ENCODE measurements at places on chromosomes 16 and 17. TPM values are rescaled to one million over a fixed set of nuclear protein-coding genes. Genes with fewer than 3 reads are reported as not detected.

ZPBP2 gene
- not detected for polyA plus RNA-seq

SAMD14 gene
- 0.67 TPM for polyA plus RNA-seq

MMP25 gene
- polyA plus RNA-seq: 3.4 TPM

RDM1 gene
- 4.5 TPM for polyA plus RNA-seq

CCL1 gene
- polyA plus RNA-seq: not detected

KRT9 gene
- polyA plus RNA-seq: 0.15 TPM

ARHGAP23 gene
- 8.4 TPM for polyA plus RNA-seq

DBNDD1 gene
- polyA plus RNA-seq: 8.3 TPM

ITGAL gene
- 2.8 TPM for polyA plus RNA-seq

DNA sequence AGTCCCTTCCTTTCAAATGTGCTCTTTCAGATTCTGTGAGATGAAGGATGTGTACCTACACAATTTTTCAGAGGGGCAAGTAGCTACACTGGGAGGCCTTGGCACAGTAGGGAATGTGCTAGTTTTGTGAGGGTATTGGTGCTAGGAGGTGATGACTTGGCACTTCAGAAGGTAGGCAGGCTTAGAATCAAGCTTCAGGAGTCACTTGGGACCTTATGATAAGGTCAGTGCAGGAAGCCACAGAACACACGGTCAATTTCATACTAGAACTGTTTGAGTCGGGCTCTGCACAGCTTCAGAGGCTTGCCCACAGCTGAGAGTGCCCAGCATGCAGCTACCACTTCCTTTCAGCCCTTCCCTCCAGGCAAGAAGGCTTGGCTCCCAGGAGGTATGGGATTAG lies 6.1 kb downstream of the CMTM1 start:
- no peak overlapping the region for H3K4me3 ChIP-seq
- peaks cover 12% of the 10 kb centered on the region for H3K4me1 ChIP-seq
- no peak overlapping the region for H3K27ac ChIP-seq
- no peak for DNase-seq

GRCh38 chr16:78396046-78396445 lies 296.6 kb downstream of the WWOX start:
- DNase-seq: no peak
- H3K27ac ChIP-seq: no peak overlapping the region
- H3K4me1 ChIP-seq: no peaks in the 10 kb centered on the region
- no peaks in the 10 kb centered on the region for H3K27me3 ChIP-seq
- H3K4me3 ChIP-seq: no peak overlapping the region

- no peak overlapping the region for H3K4me3 ChIP-seq
- H3K36me3 ChIP-seq: no peaks in the 10 kb centered on the region
- no peak overlapping the region for H3K27ac ChIP-seq
- H3K27me3 ChIP-seq: peaks cover 21% of the 10 kb centered on the region
Measured at GRCh38 chr17:77771145-77771544, 187.4 kb upstream of the TNRC6C start.

DNA sequence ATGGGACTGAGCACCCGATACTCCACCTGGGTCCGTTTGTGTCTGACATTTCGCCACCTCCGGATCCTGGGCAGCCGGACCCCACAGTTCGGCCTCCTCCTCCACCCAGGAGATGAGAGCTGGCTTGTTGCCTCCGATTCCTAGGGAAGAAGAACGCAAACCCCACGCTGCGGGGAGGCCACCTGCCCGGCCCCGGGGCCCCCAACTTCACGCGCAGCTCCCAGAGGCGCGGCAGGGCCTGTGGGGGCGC lies 542 bp downstream of the ZNF764 start:
- DNase-seq: peak; percentile 67
- H3K4me3 ChIP-seq: peak overlapping the region; percentile 73
- peaks cover 47% of the 10 kb centered on the region for H3K4me1 ChIP-seq
- no peaks in the 10 kb centered on the region for H3K27me3 ChIP-seq

DNA sequence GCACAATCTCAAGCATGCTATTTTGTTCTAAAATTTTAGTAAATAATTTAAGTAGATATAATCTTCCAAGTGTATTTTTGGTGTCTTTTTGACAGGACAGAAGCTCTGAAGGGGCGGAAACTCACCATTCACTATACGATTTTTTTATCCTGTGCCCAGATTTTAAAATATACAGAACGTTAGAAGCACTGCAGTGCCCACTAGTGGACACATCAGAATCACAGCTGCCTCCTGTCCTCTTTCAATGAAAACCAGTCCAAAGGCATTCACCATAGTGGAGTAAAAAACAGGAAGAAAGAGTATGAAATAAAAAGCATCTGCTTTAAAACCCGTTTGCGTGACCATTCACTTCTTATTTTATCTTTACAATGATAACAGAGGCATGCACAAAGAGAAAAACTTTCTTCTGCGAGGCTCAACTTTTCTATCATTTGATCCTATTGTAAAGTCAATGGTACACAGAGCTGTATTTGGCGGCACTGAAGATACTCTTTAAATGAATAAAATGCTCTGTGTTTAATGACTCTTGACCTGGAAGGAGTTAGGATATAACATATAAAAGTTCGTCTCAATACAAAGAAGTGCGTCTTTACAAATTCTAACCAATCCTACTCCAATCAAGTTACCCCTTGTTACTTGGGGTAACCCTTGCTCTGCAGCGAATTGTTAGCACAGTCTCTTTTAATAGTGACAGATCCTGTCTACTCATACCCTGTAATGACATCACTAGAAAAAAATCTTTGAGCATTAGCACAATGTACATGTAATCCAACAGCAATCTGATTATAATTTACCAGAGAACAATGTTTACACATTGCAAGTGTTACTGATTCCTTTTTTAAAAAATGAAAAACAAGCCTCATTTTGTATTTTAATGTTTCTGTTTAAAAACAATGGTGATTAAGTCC lies 339.8 kb upstream of the PSMD7 start:
- no peak overlapping the region for H3K27ac ChIP-seq
- no peaks in the 10 kb centered on the region for H3K27me3 ChIP-seq
- H3K4me1 ChIP-seq: no peaks in the 10 kb centered on the region

- peaks cover 3% of the 10 kb centered on the region for H3K36me3 ChIP-seq
- H3K27me3 ChIP-seq: no peaks in the 10 kb centered on the region
- H3K27ac ChIP-seq: no peak overlapping the region
Measured at GRCh38 chr16:29915590-29916247, 10.3 kb downstream of the KCTD13 start.

- no peak overlapping the region for H3K4me3 ChIP-seq
- H3K27me3 ChIP-seq: no peaks in the 10 kb centered on the region
- peaks cover 2% of the 10 kb centered on the region for H3K4me1 ChIP-seq
- peak overlapping the region; percentile 5 for H3K27ac ChIP-seq
- peak; percentile 51 for DNase-seq
- H3K36me3 ChIP-seq: peaks cover under 1% of the 10 kb centered on the region
Measured at GRCh38 chr16:46974352-46974751, 878 bp upstream of the DNAJA2 start.

- no peaks in the 10 kb centered on the region for H3K4me1 ChIP-seq
- no peak overlapping the region for H3K4me3 ChIP-seq
- H3K36me3 ChIP-seq: peaks cover 9% of the 10 kb centered on the region
- peak overlapping the region; percentile 39 for H3K27ac ChIP-seq
- H3K27me3 ChIP-seq: no peaks in the 10 kb centered on the region
- DNase-seq: no peak
Measured at GRCh38 chr17:66724581-66725341, 110.2 kb upstream of the CACNG5 start.

GRCh38 chr17:31394544-31394943 lies 3.1 kb downstream of the RAB11FIP4 start:
- no peak overlapping the region for H3K4me3 ChIP-seq
- peak; percentile 20 for DNase-seq
- H3K27me3 ChIP-seq: peaks cover 16% of the 10 kb centered on the region
- H3K36me3 ChIP-seq: no peaks in the 10 kb centered on the region
- no peak overlapping the region for H3K27ac ChIP-seq

Measured in small intestine (tissue), 16 donors.